ENCODE measurements at places on chromosomes 2 and 18.

- no peak for DNase-seq
Observed at GRCh38 chr2:25548601-25549000, 124.8 kb downstream of the DTNB start.

- DNase-seq: no peak
Observed at GRCh38 chr2:8514796-8515758, 166.8 kb upstream of the ID2 start.

GRCh38 chr18:34957119-34957863, 83.9 kb upstream of the MAPRE2 start:
- DNase-seq: no peak

- peak; percentile 93 for DNase-seq
Observed at GRCh38 chr2:190717764-190718651, 69.1 kb downstream of the NAB1 start.

- no peak for DNase-seq
Observed at GRCh38 chr2:27494944-27495554, at the start of gene FNDC4. Gene FNDC4, minus strand, starts transcription at chr2:27495200. Its CDS starts 521 bp downstream, at chr2:27494679.

GRCh38 chr2:190069936-190070696, 7.6 kb upstream of the MSTN start:
- DNase-seq: peak; percentile 21
